T-helper 9 cell (primary cell): ENCODE measurements at places on chromosomes 3 and 15.
A peak's percentile ranks its signal among the peaks of the same experiment; 100 is the strongest.

DNA sequence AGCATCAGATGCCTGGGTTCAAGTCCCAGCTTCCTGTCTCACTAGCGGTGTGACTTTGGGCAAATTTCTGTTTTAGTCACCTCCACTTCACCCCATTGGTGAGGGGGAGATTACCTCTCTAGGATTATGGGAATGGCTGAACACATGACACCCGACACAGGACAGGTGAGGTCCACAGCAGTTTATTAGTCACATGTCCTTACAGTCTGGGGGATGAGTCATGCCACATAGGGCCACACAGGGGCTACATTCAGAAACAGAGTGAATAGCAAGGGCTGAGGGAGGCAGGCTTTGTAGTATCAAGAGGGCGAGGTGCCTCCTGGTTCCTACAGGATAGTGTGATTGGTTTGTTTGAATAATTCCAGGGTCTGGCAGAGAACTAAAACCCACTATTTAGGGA is 15.2 kb upstream of the ITGA11 start:
- no peak for DNase-seq

GRCh38 chr3:188900421-188900951 is 271.3 kb upstream of the TPRG1 start:
- DNase-seq = no peak

DNA sequence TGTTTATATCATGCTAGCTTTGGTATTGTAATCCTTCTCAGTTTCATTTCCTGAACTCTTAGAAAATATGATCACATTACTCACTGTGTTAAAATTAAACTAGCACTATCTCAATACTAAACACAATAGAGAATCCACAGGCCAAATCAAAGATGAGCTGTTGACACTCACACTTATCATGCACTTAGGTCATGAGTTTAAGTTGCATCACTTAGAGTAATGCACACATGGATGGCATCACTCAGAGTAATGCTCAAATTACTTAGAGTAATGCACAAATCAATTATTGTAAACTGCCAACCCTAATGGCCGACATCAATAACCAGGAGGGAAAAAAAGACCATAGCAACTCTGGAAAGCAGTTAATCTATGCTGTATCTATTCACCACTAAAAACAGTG is 40.0 kb upstream of the MCF2L2 start:
- no peak for DNase-seq

DNA sequence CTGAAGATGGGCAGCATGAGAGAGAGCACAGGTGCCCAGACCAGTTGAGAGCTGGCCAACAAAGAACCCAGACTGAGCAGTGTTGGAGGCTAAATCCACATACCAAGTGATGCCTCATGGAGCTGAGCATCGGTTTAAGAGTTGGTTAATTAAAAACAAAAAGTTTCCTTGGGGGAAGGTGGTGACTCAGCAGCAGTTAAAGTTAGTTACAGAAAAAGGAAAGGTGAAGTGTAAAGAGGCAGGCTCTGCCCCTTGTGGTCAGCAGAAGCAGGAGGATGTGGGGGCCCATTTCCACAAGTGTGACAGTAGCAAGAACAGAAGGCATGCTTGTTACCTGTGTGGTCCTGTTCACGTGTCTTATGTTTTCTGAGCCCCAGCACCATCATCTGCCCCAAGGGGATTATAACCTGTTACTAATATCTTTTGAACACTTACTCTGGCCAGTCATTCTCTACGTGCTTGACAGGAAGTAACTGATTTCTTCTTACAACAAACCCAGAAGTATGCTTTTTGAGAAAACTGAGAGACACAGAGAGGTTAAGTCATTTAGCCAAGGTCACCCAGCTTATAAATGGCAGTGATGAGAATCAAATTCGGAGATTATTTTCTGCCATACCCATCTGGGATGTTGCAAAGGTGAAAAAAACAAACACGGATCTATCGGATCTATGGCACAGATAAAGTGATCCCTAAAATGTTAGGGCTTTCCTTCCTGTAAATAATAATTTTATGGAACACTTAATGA is 91.0 kb downstream of the EPHB1 start:
- DNase-seq = no peak

DNA sequence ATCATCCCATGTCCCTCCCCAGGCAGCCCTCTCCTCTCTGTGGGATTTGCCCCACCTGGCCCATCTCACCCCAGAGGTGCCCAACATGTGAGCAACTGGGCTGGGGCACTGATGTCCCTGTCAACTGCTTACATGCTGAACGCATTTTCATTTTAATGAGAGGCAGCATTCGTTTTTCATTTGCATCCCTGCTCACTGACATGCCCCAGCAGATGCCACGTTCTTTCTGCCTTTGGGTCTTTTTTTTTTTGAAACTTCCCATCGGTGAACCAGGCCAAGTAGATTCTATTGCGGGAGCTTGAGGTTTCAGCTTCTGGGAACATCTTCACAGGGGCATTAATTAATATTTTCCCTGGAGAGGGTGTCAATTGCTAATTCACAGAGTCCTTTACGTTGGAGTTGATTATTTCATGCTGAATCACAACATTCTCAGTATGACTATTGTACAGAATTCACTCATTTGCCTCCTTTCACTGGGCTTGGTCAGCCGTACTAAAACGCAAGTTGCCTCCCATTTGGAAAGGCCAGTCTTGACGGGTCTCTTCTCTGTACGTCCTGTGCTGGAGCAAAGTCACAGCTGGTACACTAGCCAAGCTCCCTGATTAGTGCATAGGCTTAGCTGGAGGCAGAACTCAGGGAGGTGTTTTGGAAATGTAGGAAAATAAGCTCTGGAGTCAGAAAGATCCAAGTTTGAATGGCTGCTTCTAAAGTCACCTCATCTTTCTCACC is 69.8 kb downstream of the CHRNA7 start:
- no peak for DNase-seq

DNA sequence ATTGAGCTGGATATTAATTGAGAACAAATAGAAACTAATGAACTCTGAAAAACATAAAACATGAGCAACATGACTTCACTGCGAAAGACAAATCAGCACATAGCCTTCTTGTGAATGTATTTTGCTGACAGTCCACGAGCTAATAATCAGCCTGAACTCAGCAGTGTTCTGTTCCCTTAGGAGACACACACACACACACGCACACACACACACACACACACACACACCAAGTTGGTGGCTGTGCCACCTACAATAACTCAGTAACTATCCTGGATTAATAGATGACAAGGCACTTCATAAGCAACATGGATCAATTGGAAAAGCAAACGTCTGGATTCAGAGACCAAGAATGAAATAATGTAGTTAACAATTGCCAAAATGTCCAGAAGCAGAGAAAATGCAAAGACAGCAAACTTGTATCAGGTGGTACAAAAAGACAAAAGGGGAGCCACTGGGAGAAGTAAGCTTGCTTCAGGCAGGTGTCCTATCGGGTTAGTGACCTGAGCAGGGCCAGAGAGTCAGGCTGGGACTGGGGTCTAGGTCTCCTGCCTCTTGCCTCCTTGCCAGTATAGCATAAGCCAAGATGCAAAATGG is 20.5 kb upstream of the UBE2Q2 start:
- DNase-seq = no peak

- DNase-seq = no peak
Measured at GRCh38 chr15:61070111-61070901, 158.8 kb downstream of the RORA start.

DNA sequence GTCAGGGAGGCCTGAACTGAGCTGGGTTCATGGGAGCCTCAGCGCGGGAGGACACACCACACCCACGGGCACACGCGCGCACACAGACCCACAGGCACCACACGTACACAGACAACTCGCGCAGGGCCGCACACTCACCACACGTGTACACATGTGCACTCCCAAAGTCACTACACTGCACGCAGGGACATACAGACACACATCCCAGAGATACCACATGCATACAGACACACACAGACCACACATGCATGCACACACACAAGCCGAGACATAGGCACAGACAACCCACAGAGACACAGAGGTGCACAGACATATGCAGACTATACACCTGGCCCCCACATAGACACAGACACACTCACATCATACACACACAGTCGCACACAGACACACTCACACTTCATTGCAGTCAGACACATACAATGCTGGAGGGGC is 1.1 kb upstream of the MGLL start:
- no peak for DNase-seq

DNA sequence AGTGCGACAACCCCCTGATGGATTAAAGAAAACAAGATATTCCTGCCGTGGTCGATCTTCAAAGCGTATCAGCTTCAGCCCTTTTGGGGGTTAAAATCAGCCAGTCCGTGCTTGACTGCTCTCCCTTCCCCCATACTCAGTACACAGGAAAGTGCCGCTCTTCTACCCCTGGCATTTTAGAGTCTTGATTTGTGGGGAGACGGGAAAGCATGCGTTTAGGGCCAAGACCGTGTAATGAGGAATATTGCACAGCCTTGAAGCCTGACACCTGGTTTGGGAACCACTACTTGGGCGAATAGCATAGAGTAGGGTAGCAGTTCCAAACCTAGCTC is 540 bp upstream of the EDC3 start:
- no peak for DNase-seq

GRCh38 chr3:123723522-123724168 is 138.8 kb upstream of the HACD2 start:
- DNase-seq = peak; percentile 6

DNA sequence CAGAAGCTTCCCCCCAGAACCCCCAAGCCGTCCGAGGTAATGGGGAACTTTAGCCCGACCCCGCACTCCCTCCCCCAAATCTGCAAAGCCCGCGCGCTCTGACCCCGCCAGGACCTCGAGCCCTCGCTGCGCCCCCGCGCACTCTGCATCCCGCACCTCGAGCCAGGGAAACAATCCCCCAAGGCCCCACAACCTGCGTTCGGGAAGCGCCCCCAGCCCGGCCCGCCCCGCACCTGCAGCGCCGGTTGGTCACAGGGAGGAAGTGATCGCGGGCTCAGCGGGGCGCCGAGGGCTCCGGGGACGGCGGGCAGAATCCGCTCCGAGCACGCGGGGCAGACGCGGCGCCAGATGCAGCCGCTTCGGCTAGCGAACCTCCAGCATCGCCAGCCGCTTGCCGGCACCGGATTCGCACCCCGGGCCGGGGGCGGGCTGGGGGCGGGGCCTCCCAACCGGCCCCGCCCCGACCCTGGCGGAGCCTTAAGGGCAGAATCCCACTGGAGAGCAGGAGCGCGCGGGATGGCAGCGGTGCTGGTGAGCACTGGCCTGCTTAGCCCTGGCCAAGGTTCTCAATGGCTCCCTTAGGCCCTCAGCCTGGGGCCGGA is at the start of gene CAMKV:
CAMKV (minus strand) TSS at position 382 of the 602 bp plus-strand sequence. CDS start 7,518 bp downstream, outside the sequence.
- DNase-seq = peak; percentile 10

- no peak for DNase-seq
Measured at GRCh38 chr15:87896936-87897335, 359.6 kb downstream of the NTRK3 start.

GRCh38 chr3:184315543-184315867 is 1.1 kb downstream of the EIF4G1 start:
- no peak for DNase-seq

- DNase-seq = no peak
Measured at GRCh38 chr15:91572110-91572509, 281.4 kb upstream of the SLCO3A1 start.

GRCh38 chr15:80991421-80991820 is 1.8 kb upstream of the MESD start:
- no peak for DNase-seq

DNA sequence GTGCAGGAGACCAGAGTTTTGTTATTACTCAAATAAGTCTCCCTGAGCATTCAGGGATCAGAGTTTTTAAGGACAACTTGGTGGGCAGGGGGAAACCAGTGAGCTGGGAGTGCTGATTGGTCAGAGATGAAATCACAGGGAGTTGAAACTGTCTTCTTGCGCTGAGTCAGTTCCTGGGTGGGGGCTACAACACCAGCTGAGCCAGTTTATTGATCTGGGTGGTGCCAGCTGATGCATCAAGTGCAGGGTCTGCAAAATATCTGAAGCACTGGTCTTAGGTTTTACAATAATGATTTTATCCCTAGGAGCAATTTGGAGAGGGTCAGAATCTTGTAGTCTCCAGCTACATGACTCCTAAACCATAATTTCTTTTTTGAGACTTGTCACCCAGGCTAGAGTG is 13.8 kb upstream of the ZNF662 start:
- no peak for DNase-seq

- DNase-seq = no peak
Measured at GRCh38 chr3:171563298-171563697, 103.1 kb upstream of the TNIK start.

DNA sequence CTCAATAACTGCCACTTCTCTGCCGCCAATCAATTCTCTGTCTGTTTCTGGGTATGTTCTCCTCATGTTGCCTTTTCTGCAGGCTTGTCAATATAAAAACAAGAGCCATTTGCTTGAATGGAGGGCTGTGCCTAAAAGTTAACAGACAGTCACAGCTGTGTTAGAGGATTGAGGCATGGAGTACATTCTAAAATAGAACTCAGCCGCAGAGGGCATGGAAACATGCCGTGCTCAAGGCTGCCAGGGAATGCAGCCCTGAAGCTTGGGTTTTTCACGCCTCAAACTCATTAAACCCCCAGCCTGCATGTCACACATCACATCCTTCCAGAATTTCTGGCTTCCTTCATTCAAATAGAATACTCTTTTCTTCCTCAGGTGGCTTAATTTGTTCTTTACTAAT is 166.6 kb downstream of the TPRG1 start:
- DNase-seq = no peak

- DNase-seq = no peak
Measured at GRCh38 chr3:146679191-146679590, 74.0 kb upstream of the PLSCR5 start.

GRCh38 chr15:87201986-87202385 is 1054.6 kb downstream of the NTRK3 start:
- DNase-seq = no peak
